ENCODE measurements at places on chromosomes 3 and 15.

GRCh38 chr15:93566762-93567161, 477.8 kb upstream of the RGMA start:
- no peak for DNase-seq

- no peak for DNase-seq
Observed at GRCh38 chr3:170063691-170064090, 25.9 kb downstream of the GPR160 start.

- DNase-seq, result no peak
Observed at GRCh38 chr3:1962396-1963088, 136.1 kb upstream of the CNTN4 start.

DNA sequence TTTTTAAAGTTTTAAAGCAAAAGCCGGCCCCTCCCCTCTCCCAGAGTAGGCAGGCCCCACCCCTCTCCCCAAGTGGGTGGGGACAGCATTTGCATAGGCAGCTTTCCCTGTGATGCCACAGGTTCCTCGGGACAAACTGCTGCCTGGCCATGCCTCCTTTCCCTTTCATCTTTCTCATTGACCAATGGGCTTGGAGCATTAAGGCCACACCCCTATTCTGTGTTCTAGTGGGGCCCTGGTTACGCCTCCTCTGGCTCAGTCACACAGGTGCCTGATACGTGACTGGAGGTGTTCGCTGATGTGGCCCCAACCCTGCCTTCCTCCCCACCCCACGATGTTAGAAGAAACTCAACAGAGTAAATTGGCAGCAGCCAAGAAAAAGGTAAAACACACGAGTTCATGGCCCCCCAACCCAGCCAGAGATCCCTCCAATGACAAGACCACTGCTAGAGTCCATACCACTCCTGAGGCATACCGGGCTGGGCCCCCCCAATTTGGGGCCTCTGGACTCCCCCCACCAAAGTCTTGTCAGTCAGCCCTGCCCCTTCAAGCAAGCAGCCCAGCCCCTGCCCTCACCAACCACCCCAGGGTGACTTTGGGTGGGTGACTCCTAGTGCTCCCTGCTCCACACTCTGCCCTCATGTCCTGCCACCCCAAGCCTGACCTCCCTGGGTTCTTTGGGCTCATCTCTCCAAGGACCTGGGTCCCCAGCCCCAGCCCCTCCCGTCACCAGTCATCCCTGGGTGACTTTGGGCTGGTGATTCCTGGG, 62.8 kb upstream of the CSPG4 start:
- DNase-seq, result no peak

DNA sequence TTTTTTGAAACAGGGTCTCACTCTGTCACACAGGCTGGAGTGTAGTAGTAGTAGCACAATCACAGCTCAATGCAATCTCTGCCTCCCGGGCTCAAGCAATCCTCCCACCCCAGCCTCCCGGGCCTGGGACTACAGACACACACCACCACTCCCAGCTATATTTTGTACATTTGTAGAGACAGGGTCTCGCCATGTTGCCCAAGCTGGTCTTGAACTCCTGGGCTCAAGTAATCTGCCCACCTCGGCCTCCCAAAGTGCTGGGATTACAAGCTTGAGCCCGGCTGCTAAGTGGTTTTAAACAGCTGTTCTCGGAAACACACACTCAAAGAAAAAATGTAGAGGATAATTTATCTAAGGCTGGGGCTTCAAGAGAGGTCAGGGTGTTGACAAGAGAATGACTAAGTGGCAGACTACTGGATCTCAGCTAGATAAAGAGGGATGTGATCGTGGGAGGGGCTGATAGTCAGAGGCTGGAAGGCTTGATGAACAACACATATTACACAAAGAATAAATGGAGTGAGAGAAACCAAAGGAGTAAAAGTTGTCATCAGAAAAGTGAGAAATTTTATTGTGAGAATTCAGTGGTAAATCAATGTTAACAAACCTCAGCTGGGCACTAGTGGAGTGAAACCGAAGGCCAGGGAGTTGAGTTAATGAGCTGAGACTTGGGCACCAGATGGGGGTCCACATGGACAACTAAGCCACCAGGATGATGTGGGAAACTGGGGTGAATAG, 6.7 kb downstream of the CCR5AS start:
- DNase-seq, result no peak

GRCh38 chr3:114700637-114701234, 406.9 kb downstream of the TIGIT start:
- no peak for DNase-seq

- DNase-seq, result no peak
Observed at GRCh38 chr3:152458376-152459117, 189.8 kb downstream of the MBNL1 start.

DNA sequence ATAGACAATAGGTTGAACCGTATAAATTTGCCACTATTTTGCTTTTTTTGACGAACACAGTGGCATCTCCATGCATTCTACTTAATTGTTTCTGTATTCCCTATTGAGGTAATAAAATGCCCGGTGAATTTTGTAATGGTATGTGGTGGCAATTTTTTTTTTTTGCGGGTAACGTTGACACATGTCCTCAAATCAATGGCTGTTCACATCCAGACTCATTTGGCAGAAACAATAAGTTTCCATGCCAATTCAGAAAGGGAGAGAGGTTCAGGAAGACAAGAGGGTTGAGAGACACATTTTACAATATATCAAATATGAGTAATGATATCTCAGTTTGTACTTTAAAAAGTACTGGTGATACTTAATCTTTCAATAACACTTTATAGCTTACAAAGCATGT, 463.9 kb downstream of the WDR72 start:
- DNase-seq, result no peak

- no peak for DNase-seq
Observed at GRCh38 chr15:100180921-100181320, 160.9 kb downstream of the ADAMTS17 start.

DNA sequence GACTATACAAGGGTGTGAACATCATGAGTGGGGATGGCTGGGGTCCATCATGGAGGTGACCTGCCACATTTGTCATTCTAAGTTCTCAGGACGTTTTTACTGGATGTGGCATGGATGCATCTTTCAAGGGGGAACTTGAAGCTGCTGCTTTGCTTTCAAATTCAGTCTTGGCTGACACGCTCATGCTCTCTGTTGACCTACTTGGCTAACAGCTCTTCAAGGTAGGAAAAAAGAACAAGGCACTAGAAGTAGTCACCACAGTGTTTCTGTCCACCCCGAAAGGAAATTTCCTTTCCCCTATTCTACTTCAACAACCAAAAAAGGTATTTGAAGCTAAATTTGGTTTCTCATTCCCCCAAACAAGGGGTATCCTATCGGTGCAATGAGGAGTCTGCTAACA, 15.0 kb downstream of the STIMATE start:
- DNase-seq, result no peak

DNA sequence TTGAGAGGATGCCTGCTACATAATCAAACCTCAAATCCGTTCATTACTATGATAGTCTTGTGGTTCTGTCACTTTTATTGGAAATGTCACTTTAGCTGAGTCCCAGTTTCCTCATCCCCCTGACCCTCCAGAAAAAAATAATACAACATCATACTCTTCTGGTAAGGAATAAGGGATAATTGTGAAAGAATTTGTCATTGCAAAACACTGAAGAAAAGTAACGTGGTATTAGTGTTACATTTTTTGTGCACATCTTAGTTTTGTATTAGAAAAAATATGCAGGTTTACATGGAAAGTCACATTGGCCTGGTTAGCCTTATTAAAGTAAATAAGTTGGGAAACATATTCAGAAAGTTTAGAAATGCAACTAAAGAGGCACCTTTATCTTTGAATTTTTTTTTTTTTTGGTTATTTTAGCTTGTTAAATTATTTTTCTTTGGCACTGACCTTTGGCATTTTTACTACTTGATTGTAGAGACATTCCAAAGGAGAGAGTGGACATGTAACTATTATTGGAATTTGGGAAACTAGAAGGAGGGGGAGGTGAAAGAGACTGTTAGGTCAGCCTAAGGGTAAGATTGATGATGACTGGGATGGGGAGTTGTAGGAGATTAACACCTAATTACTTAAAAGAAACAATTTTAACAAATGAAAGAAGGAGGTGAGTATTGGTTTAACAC, 462.2 kb upstream of the RARB start:
- DNase-seq, result no peak

GRCh38 chr15:26724381-26725150, 48.3 kb downstream of the GABRB3 start:
- DNase-seq, result no peak

DNA sequence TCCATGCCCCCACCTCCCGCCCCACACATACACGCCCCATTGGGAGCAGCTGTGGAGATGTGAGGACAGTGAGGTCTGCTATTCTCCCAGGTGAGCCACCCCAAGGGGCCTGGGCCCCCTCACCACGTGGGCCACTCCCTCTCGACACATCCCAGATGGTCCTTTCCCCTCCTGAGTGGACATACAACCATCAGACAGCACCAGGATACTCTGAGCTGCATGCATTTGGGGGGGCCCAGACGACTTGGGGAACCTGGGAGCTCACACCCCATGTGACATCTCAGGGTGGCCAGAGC, 17.5 kb downstream of the FBLN2 start:
- no peak for DNase-seq

GRCh38 chr3:189766416-189766815, 135.2 kb downstream of the TP63 start:
- DNase-seq, result no peak

DNA sequence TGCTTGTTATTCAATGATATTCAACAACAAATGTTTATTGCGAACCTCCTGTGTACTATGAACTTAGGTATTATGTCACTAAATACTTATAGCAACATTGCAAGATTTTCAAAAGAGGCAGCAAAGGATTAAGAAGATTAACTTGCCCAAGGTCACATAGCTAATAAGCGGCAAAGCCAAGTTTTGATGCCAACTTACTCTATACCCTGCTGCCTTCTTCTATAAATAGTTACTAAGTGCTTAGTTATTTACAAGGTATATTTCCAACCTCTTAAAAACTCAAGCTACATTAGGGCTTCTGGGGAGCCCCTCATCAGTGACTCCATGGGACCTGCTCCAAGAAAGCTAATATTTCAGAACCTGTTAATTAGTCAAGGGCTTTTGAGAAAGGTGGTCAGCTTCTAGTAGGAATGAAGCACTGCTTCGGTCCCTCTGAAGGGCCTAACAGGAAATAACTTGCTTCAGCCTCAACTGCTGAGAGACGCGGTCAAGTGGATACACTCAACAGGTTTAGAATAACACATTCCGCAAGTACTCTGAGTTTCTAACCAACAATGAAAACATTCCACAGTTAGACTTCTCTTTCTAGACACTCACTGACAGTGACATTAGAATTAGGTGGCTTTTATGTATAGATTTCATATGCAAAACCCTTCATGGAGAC, 125.5 kb downstream of the DGKG start:
- no peak for DNase-seq

DNA sequence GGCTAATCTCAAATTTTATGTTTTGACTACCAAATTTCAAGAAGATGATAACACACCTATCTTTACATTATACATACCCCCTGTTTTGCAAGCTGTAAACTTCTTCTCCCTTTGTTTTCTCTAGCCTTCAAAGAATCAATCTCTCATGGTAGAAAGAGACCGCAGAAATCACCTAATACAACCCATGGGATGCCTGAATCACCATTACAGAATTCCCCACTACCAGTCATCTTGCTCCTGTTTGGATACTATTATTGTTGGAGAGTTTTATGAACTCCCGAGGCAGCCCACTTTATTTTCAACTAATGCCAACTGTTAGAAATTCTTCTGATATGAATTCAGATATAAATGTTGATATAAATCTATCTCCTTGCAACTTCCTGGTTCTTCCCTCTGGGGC, 110.9 kb downstream of the FRMD5 start:
- no peak for DNase-seq

DNA sequence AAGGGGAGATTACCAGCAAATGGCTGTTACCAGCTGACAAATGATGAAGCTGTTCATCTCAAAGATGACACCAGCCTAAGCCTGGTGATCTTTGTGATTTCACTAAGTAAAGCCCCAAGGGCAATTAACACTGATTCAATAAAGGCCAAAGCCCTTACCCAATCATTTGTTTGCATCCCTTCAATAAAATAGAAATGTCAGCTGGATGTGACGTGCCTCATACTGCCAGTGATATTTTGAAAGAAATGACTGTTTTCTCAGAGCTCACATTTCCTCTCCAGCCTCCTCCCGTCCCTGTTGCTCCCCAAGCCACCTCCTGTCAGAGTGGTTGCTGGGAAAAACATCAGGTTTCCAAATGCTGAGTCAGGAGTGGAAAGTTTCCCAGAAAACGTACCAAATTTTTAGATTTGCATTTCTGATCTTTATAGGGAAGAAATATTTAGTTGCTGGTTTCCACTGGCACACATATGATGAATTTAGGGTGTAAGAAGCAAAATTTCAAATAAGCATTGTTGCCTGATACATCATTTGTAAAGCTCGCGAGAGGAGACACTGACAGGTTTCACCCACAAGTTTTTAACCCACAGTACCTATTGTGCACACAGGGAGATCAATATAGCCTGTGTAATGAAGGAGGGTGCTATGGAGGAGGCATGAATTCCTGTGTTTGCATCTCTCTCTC, 21.0 kb downstream of the C2CD4A start:
- DNase-seq, result no peak

DNA sequence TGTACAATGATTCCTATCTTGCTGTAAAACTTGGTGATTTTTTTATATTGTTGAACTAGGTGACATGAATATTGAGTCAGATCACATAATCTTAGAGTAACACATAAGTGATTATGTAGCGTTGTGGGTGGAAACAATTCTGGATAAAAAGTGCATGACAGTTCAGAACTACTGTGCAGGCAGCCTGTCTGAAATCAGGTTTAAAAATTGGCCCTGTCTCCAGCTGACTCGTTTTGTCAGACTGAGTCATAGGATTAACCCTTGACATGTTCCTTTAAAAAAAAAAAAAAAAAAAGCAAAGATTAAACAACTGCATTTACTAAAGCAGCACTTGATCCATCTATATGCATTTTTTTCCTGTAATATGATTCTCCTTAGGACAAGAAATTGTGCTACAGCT, 160.0 kb upstream of the CGNL1 start:
- DNase-seq, result no peak

DNA sequence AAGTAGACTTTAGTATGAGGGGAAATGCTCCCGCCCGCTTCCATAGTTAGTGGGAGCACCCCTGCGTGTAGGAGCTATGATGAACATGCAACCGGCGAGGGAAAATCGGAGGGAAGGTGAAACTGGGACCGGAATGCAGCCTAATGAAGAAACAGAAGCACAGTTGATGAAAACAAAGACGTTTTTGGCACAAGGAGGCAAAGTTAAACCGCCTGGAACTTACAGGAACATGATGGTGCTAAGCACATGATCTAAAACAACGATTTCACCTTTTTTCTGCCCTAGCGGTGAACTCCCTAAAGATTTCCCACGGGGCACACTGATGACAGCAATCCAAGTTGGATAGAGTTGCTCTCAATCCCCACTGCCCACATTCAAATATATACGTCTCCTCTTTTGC, 49.4 kb upstream of the SPATA12 start:
- no peak for DNase-seq

DNA sequence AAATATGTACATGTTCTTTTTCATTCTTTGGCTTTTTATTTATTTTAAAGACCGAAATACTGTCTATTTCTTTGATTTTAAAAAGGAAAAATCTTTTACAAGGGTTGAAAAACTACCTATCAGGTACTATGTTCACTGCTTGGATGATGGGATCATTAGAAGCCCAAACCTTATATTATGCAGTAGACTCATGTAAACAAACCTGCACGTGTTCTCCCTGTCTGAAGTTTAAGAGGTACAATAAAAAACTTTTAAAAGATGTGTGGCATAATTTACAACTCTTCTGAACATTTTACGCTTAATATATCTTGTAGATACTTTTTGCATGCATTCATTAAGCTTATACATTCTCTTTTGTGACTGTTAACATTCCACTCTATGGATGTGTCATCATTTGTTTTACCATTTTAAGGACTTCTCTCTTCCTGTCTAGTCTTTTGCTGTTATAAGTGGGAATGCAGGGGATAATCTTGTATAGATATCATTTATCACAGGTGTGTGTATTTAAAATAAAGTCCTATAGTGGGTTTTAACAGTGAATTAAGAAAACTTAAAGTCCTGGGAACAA, 6.2 kb downstream of the MGA start:
- DNase-seq, result no peak

Data from CD4-positive, alpha-beta T cell (primary cell).